ENCODE measurements at places on chromosomes 5 and 9.

- DNase-seq = no peak
Observed at GRCh38 chr5:133514456-133514855, 97.9 kb downstream of the FSTL4 start.

- no peak for DNase-seq
Observed at GRCh38 chr5:55407059-55407684, 99.4 kb downstream of the MTREX start.

DNA sequence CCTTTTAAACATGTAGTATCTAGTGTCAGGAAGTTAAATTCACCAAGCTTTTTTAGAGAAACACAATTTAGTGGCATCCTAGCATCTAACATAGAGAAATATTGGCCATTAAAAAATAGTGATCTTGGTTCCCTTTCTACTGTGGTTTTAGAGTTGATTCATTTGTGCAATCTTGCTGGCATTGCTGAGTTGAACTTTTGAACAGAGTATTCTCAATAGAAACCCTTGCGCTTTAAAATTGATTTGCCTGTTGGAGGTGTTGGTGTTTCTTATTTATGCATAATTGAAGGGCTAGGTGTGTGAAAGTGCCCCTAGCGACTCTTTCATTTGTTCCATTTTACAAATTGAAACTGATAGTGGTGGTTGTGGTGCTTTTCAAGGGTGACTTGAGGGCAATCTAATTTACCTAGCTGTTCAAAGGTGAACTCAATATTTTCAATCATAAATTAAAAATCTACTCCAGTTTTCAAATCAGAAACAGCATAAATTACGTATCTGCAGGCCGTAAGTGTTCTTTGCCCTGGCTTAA lies 73.0 kb upstream of the MPDZ start:
- DNase-seq = no peak

DNA sequence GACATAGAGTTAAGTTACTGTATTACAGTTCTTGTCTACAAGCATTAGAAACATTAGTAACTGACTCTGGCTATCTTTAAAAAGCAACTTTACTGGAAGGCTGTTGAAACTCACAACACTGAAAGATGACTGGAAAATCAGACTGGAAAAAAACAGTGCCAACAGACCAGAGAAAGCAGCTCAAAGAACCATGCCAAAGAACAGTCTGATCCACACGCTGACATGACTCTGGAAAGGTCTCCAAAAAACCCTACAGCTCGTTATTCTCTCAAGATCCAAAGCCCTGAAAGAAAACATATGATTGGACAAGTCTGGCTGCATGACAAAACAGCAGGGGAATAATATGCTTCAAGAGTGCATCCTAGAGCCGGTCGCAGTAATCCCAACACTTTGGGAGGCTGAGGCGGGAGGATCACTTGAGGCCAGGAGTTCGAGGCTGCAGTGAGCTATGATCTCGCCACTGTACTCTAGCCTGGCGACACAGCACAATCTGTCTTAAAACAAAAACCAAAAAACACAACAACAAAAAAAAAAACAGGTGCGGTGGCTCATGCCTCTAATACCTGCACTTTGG lies 5.6 kb downstream of the GOLPH3 start:
- no peak for DNase-seq

DNA sequence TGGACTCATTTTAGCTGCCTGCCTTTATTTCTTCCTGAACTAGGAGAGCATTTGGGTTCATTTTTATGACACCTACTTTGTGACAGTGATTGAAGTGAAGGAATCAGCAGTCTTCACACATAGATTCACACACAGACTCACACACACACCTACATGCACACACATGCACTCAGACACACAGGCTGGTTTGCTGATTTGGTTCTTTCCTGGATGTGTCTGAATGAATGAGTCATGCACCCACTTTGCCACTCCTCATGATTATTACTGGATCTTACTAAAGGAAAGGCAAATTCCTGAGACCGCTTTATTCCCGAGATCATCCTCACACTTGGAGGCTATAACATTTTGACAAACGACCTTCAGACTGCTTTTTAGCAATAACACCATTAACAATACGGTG lies 529.5 kb downstream of the AGTPBP1 start:
- no peak for DNase-seq

GRCh38 chr5:66608501-66608900 lies 12.3 kb downstream of the MAST4 start:
- no peak for DNase-seq

GRCh38 chr5:141683596-141684141 lies 1.6 kb upstream of the ARAP3 start:
- no peak for DNase-seq

DNA sequence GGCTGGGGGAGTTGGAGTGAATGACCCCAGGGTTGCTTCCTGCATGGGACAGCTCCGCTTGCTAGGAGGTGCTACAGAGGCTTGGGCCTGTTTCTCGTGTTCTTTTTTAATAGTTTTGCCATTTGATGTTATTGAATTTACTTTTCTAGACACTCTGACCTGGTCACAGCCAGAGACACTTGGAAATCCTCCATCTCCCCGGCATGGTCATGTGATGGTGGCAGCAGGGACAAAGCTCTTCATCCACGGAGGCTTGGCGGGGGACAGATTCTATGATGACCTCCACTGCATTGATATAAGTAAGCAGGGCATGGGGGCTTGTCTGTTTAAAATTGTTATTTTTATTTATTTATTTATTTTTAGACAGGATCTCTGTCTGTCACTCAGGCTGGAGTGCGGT lies 13.4 kb downstream of the HSPA5 start:
- no peak for DNase-seq

GRCh38 chr5:146032911-146033310 lies 72.5 kb downstream of the PLAC8L1 start:
- no peak for DNase-seq

Data from mesenteric fat pad (tissue), 1 donor.